ENCODE measurements at places on chromosomes 6 and 20.
A peak's percentile ranks its signal among the peaks of the same experiment; 100 is the strongest.

- DNase-seq = no peak
Observed at GRCh38 chr6:100622907-100623692, 158.4 kb upstream of the SIM1 start.

DNA sequence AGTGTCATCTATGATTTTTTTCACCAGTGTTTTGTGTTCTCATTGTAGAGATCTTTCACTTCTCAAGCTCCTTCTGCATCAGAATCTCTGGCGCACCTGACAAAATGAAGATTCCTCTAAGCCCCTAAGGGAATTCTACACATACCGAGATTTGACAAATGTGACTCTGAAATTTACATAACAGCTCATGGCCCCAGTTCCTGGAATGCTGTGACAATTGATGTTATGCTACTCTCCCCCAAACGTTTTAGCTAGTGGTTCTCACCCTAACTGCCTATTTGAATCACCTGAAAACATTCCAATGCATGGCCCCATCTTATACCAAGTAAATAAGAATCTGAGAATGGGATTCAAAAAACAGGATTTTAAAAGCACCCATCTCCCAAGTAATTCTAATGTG lies 162.1 kb upstream of the FKBP1C start:
- DNase-seq = no peak

GRCh38 chr6:91428296-91428695 lies 841.4 kb upstream of the MAP3K7 start:
- DNase-seq = no peak

- peak; percentile 67 for DNase-seq
Observed at GRCh38 chr6:33314515-33314942, 651 bp upstream of the TAPBP start.

- DNase-seq = no peak
Observed at GRCh38 chr6:133551847-133552341, 310.7 kb downstream of the EYA4 start.

DNA sequence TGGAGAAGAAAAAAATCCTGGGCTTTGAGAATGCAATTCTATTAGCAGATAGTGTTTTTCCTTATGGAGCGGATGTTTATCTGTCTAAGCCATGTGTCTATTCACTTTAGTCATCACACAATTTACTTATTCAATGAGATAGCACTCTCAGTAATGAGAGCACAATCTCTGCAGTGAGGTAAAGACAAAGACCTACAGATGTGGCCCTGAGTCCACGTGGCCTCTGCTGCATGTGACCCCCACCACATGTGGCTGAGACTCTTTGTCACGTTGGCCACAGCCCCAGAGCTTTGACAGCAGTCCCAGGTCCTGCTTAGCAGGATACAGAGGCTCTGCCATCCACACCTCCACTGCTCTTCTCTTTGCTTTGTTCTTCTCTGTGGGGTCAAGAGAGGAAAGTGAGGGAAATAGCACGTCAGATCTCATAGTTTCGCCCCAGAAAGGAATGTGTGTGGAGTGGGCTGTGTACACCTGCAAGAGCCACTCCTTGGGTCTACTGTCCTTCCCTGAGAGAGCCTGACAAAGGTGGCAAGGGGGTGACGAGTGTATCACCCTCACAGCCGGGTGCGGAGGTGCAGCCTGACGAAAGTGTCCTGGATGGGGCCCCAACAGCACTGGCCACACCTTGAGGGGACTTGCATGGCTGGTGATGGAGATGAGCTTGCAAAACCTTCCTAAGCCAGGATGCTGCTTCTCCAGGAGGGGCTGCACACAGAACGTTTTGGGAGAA lies 40.7 kb downstream of the ZNF831 start:
- no peak for DNase-seq

GRCh38 chr20:29878777-29879442 lies 1378.6 kb upstream of the DEFB115 start:
- DNase-seq = no peak

DNA sequence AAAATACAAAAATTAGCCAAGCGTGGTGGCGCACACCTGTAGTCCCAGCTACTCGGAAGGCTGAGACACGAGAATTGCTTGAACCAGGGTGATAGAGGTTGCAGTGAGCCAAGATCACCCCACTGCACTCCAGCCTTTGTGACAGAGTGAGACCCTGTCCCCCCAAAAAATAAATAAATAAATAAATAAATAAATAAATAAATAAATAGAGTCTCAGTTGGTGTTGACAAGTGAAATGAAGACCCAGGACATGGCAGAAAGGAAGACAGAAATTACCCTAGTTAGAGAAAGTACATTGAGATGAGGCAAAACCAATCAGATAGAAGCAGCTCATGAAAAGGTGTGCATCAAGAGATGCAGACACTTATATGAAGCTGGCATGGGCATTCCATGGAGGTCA lies 105.0 kb downstream of the IBTK start:
- no peak for DNase-seq

DNA sequence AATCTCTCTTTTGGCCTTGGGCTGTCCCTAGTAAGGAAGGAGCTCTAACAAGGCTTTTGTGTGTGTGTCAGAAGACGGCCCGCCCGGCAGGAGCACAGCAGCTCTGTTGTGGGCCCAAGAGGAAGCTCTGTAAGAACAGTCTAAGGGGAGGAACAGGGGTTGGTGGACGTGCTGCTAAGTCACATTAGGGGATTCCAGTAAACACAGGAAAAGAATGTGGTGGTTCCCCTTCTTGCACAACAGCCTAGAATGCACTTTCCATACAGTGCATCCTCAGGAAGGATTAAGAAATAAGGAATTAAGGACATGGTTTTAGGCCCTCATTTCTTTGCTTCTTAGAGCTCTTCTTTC lies 114.5 kb downstream of the RNF144B start:
- DNase-seq = no peak

- DNase-seq = no peak
Observed at GRCh38 chr6:22132656-22133055, 164.2 kb downstream of the PRL start.

- no peak for DNase-seq
Observed at GRCh38 chr6:8948733-8949132, 513.4 kb upstream of the SLC35B3 start.

- peak; percentile 48 for DNase-seq
Observed at GRCh38 chr6:37566111-37566949, 66.6 kb upstream of the CCDC167 start.

DNA sequence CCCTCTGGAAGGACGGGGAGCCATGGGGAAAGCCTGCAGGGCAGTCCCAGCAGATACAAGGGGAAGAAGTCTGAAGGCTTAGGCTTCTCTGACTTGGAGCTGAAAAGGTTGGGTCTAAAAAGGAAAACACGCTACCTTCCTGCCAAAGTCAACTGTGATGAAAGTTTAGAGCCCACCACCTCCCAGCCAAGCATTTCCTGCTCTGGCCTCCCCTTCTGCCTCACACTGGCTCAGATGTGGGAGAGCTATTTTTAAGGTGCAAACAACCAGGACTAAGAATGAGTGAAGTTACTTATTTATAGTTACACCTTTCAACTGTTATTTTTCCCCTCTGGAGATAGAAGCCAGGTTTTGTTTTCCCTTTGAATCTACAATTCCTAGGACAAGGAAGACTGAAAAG lies 21.2 kb downstream of the NEDD9 start:
- DNase-seq = no peak

GRCh38 chr6:90790696-90791095 lies 203.8 kb upstream of the MAP3K7 start:
- no peak for DNase-seq

DNA sequence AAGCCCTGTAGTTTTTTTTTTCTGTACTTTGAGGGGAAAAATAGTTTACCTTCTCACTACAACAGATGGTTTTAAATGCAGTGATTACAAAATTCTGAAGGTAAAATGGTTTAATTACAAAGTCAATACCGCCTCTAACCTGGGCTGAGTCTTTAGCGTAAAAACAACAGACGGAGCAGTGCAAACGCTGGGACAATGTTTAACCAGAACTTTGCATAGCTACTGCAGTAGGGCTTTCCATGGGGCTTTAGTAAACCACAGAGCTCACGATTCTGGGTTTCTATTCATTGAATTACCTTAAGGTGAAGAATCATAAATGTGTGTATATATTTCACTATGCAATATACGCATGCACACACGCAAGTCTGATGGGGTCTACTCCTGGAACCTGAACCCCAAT lies 77.9 kb downstream of the RFX6 start:
- DNase-seq = no peak

GRCh38 chr20:24977336-24977735 lies 15.2 kb downstream of the APMAP start:
- no peak for DNase-seq

- no peak for DNase-seq
Observed at GRCh38 chr6:90293319-90293953, 3.2 kb downstream of the BACH2 start.

- no peak for DNase-seq
Observed at GRCh38 chr6:153976921-153977693, 61.9 kb upstream of the OPRM1 start.

GRCh38 chr6:77740380-77740779 lies 87.5 kb downstream of the MEI4 start:
- DNase-seq = no peak

- no peak for DNase-seq
Observed at GRCh38 chr6:47132724-47133123, 90.6 kb upstream of the ADGRF1 start.

- no peak for DNase-seq
Observed at GRCh38 chr20:59004763-59005522, 2.1 kb downstream of the CTSZ start.

DNA sequence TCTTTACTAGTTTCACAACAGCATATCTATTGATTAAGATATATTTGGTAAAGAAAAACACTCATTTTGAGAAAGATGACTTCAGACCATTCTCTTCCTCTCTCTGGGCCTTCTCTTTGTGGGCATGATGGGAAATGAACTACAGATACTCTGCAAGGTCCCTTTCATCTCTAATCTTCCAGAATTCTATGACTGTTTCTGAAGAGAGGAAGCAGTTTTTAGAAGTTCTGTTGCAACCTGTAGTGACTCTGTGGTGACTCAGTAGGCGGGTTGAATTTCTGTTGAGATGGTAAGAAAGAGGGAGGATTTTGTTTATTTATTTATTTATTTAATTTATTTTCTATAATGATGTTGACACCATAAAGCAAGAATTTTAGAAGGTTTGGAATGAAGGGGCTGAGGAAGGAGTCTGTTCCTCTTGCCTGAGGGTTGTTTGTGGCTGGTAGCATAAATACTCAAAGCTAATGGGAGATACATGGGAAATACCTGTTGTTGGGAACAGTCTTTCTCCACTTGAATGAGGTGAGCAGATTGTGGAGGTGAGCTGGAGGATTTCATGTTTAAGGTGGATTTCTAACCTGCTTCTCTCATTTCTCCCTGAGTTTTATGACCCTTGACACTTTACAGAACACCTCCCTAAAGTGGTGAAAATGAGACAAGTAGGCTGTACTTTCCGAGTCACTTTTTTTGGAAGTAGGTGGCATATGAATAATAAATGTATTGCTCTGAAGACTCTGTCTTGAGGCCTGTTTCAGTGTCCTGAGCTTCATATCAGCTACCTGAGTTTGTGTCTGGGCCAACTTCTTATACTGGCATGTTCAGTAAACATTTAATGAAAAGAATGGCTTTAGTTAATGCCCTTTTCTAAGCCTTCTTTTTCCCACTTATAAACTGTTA lies 15.0 kb downstream of the ACSS2 start:
- DNase-seq = no peak

DNA sequence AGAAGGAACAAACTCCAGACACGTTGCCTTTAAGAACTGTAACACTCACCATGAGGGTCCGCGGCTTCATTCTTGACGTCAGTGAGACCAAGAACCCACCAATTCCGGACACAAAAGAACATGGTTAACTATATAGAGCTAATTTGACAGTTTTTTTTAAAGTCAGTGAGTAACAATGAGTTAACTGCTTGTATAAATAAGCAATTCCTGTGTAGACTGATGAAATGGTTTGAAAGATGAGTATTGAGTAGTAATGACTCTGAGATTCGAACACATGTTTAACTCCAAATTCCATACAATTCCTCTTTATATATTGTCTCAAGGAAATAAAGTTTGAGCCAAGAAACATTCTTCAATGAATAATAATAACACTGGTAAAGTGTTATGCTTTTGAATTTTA lies 478.0 kb downstream of the MMUT start:
- no peak for DNase-seq

GRCh38 chr20:23772074-23772473 lies 21.3 kb upstream of the CST1 start:
- DNase-seq = no peak

- DNase-seq = no peak
Observed at GRCh38 chr6:42460883-42461282, 9.2 kb upstream of the TRERF1 start.

DNA sequence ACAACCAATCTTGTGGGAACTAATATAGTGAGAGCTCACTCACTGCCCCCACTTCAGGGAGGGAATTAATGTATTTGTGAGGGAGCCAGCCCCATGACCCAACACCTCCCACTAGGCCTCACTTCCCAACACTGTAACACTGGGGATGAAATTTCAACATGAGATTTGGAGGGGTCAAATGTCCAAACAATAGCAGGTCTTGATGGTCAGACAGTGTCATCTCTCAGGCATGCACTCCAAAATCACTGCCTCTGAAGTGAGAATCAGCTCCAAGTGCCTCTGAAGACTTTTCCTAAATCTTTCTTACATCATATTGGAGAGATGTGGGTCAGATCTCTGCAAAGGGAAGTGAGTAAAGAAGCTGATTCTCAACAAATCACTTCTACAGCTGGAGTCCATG lies 13.8 kb upstream of the SAYSD1 start:
- DNase-seq = no peak

- DNase-seq = no peak
Observed at GRCh38 chr6:140018588-140018987, 644.1 kb upstream of the CITED2 start.

GRCh38 chr20:4252005-4252404 lies 236.6 kb upstream of the RNF24 start:
- no peak for DNase-seq

GRCh38 chr20:22951966-22952365 lies 83.1 kb upstream of the SSTR4 start:
- DNase-seq = no peak

- DNase-seq = no peak
Observed at GRCh38 chr6:82957868-82958245, 107.8 kb downstream of the UBE3D start.

DNA sequence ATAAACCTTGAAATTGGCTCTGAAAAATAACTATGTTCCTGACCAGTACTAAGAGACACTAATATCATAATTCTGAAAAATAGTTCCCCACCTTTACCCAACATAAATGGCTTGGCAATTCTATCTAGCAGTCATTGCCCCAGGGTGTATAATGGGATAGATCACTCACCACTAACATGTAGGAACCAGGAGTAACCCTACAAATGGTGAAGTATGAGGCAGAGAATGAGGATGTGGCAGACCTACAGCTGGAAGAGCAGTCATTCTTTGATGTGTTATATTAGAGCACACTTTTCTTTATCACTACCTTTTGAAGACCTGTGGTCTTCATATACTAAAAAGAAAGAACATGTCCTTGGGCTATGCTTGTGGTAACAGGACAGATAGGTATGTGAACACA lies 136.5 kb upstream of the SYNDIG1 start:
- DNase-seq = no peak
